Head of caudate nucleus (tissue), 42 donors: ENCODE measurements at places on chromosomes 12 and 14.
A peak's percentile ranks its signal among the peaks of the same experiment; 100 is the strongest.

- DNase-seq = no peak
Observed at GRCh38 chr12:119994892-119995658, 6.0 kb downstream of the BICDL1 start.

- DNase-seq = no peak
Observed at GRCh38 chr14:85581691-85582090, 51.7 kb downstream of the FLRT2 start.

DNA sequence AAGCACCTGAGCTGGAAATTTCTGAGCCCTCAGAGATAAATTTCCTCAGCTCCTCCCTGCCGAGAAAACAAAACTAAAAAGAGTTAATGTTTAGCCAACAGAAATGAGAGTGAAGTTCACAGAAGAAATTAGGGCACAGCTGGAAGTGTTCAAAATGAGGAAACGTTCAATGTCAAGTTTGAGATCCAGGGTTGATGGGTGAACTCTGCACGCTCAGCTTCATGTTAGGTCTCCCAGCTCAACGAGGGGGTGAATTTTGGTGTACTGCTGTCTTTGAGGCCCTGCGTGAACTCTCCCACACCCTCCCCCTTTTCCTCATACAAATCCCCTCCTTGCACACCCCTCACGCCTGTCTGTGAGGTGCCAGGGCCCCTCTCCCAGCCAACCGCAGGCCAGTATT, 13.3 kb upstream of the OAS3 start:
- no peak for DNase-seq

- DNase-seq = no peak
Observed at GRCh38 chr14:99818503-99819036, 25.4 kb downstream of the EML1 start.

DNA sequence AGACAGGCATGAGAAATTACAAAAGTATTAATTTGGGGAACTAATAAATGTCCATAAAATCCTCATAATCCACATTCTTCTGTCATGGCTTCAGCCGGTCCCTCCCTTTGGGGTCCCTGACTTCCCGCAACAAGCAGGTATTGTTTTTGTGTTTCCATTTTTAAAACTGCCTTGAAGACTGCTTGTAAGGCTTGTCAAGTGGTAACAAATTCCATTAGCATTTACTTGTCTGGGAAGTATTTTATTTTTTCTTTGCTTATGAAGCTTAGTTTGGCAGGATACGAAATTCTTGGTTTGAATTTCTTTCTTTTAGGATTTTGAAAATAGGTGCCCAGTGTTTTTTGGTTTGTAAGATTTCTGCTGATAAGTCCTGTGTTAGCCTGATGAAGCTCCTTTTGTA, 65.3 kb upstream of the LRFN5 start:
- no peak for DNase-seq

- no peak for DNase-seq
Observed at GRCh38 chr12:12560587-12561370, 1.9 kb downstream of the DUSP16 start.

GRCh38 chr12:67624355-67624754, 24.2 kb upstream of the DYRK2 start:
- DNase-seq = no peak

DNA sequence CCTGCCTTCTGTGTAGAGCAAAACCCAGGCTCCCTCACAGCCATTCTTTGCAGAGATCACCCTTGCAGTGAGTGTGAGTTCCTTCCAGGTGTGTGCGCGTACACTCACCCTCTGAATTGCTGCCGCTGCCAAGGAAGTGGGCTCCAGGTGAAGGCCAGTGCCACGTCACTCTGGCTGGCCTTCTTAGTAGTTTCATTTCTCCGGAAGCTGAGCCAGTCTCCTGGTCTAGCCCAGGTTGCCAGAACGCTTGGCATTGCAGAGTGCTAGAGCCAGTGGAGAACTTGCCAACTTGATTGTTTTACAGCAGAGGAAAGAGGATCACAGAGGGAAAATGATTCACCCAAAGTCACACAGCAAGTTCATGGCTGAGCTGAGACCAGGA, 11.0 kb downstream of the CBLN3 start:
- no peak for DNase-seq

GRCh38 chr12:12839873-12840579, 26.9 kb downstream of the DDX47 start:
- DNase-seq = no peak

DNA sequence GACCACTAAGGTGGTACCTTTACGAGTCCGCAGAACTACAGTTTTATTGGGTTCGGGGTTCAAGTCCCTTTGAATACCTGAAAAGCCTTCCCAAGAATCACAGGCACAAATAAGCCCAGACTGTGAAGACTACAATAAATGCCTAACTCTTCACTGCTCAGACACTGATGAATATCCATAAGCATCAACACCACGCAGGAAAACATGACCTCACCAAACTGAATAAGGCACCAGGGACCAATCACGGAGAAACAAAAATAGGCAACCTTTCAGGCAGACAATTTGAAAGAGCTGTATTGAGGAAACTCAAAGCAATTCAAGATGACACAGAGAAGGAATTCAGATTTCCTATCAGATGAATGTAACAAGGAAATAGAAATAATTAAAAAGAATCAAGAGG, 24.2 kb upstream of the P2RX7 start:
- no peak for DNase-seq

- no peak for DNase-seq
Observed at GRCh38 chr14:56949828-56950227, 139.5 kb upstream of the OTX2 start.

DNA sequence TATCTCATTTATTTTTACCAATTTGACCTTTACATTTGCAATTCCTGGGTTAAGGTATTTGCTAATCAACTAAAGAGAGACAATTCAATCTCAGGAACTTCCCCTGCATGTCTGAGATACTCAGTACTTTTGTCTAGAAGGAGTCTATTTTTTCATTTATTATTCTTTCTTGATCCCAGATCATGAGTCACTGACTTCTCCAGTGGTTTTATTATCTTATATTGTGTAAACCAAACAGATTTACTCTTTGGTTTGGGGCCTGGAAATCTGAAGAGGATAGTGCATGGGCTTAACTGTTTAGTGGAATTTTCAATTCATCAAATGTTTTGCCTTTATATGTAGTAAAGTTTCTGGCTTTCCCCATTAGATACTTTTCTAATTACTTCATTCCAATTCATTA, 185.4 kb downstream of the ALG10B start:
- DNase-seq = no peak

DNA sequence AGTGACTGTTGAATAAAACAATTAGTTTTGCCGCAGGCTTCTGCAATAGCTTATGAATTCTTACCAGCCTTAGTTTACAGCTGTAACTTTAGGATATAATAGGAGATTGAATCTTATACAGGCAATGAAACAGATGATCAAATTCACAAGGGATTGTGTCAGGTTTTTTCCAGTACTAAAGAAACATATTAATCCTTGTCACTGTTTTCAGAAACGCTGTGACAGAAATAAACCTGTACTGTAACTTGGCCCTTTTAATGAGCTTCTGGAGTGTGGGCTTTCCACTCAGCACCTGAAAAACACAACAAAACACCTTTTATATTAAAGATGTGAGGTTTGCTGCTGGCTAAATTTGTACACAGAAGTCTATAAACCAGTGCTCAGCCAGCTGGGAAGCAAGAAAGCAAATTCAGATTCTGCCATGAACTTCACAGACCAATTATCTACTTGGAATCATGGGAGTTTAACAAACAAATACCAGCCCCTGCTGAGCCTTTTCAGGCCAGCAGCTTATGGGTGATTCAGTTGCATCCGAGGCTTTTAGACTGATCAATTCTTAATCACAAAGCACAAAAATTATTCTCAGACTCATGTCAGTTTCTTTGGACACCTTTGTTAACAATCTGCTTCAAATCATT, 109.5 kb downstream of the FOXG1 start:
- no peak for DNase-seq

- no peak for DNase-seq
Observed at GRCh38 chr14:95741038-95741490, 27.1 kb upstream of the TCL1A start.

DNA sequence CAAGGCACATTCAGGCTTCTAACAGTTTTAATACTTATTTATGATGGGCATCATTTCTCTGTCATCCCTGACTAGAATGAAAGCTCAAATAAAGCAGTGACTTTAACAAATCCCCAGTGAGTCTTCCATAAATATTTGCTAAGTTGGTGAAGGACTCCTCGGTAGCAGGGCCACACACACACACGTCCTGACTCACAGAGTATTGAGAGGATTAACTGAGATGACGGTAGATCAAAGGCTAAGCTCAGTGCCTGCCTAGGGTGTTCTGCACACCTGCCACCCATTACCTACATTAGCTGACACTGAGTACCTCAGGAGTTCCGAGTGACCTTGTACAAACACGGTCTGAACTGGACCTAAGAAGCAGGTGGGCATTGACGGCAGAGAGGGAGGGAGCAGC, 197.3 kb upstream of the SFSWAP start:
- no peak for DNase-seq

DNA sequence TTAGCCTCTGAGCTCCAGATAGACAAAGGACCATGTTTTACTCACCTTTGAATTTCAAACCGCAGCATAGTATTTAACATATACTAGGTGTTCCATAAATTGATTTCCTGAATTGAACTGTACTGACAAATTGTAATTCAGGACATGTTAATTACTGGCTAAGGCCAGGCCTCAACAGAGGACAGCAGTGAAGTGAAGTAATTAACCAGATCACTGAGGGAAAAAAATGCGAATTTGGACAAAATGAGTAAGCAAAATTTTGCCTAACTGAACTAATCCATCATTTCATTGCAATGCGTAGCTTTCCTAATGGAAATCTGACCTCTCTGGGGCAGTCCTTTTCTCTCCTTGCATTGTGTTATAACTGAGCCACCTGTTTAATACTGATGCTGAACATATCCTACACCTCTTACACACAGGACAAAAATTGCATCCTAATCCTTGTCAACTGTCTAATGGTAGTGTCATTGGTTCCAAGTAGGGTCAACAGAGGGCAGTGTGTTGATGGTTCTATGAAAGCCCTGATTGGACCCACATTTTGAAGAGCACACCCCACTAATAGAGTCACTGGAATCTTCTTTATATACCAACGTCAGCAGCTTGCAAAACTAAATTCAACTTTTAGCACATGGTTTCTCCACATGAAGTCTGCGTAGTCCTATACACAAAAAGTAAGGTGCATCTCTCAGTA, 148.4 kb downstream of the SLC25A21 start:
- DNase-seq = no peak

GRCh38 chr12:117890137-117890536, 78.7 kb downstream of the KSR2 start:
- DNase-seq = no peak

- DNase-seq = no peak
Observed at GRCh38 chr14:32085845-32086383, 8.8 kb downstream of the ARHGAP5 start.

DNA sequence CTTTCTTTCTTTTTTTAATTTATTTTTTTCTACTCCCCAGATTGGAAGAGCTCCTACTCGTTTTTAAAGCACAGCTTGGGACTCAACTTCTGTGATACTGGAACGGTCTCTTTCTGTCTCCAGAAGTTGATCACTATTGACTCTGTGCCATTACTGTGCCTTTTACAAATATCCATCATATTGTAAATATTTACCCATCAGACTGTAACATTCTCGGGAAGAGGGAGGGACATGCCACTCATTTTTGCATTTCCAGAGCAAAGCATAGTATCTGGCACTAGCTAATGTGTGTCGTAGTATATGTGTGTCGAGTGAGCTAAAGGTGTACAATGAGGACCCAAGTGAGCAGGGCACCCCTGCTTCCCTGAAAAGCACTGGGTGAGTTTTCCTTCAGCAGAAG, 24.0 kb upstream of the GSG1 start:
- DNase-seq = no peak

DNA sequence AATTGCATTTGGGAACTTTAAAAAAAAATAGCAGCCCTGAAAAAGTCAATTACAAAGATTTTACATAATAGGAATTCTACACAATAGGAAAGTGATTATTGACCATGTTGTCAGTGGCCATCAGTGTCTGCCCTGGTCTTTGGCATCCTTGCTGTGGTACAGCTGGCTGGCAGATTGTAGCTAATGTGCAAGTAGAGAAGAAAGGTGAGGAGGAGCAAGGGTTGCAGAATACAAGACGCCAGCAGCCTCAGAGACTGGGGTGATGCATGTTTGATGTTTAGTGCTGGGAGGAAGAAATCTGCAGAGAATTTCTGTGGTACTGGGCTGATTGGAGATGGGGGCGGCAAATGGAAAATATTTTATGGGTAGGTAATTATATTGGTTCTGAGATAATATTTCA, 322.9 kb downstream of the TMEM117 start:
- no peak for DNase-seq

- no peak for DNase-seq
Observed at GRCh38 chr14:103492156-103492925, 30.3 kb downstream of the CKB start.

- DNase-seq = no peak
Observed at GRCh38 chr14:67503331-67503730, 14.8 kb upstream of the TMEM229B start.

GRCh38 chr12:63389211-63389610, 238.2 kb upstream of the AVPR1A start:
- DNase-seq = no peak

DNA sequence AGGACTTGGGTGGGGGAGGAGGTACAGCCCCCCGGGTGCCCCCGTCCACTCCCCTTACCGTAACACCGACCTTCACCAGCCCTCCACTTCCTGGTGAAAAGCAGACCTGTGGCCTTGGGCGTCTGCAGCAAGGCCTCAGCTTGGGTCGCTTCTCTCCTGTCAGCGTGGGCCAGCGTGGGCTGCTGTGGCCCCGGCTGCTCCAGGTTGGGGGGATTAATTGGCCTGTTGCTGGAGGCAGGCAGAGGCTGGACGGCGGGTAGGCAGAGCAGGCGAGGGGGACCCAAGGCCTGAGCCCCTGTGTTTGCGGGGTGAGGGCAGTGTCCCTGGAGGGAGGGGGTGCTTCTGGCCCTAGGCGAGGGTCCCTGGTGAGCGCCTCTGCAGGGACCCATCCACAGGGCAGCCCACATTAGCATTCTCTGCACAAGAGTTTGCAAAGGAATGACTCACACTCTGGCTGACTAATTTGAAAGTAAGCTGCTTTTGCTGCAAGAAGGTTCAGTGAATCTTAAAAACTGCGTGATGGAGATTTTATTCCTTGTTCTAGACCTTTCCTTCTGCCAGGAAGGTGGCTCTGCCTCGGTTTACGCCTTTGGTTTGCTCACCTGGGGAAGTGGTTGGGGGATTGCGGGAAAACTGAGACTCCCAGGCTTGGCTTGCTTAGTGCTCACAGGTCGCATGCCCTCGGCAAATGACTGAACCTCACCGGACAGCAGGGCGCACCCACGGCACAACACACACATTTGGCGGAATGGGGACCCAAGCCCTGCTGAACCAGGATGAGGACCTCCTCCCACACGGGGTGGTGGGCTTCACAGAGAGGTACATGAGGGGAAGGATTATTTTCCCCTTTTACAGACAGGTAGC, 37.9 kb upstream of the DLK1 start:
- no peak for DNase-seq

DNA sequence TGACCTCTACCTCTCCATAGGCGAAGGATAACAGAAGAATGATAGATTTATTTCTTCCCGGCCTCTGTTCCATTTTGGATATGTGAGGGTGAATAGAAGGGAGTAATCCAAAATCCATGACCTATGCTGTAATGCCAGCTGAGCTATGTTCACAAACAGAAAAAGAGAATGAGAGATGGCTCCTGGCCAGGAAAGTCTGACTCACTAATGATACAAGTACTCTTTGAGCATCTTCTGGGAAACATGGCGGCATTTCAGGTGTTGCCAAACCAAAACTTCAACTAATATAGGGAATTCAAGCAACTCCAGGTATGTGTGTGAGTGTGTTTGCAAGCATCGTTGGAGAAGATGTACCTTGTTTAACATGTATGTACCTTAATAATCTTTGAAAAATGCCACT, 55.1 kb downstream of the MED13L start:
- peak; percentile 12 for DNase-seq

GRCh38 chr12:75997658-75998057, 33.9 kb downstream of the PHLDA1 start:
- no peak for DNase-seq
